ENCODE measurements at places on chromosomes 1 and 21.

DNA sequence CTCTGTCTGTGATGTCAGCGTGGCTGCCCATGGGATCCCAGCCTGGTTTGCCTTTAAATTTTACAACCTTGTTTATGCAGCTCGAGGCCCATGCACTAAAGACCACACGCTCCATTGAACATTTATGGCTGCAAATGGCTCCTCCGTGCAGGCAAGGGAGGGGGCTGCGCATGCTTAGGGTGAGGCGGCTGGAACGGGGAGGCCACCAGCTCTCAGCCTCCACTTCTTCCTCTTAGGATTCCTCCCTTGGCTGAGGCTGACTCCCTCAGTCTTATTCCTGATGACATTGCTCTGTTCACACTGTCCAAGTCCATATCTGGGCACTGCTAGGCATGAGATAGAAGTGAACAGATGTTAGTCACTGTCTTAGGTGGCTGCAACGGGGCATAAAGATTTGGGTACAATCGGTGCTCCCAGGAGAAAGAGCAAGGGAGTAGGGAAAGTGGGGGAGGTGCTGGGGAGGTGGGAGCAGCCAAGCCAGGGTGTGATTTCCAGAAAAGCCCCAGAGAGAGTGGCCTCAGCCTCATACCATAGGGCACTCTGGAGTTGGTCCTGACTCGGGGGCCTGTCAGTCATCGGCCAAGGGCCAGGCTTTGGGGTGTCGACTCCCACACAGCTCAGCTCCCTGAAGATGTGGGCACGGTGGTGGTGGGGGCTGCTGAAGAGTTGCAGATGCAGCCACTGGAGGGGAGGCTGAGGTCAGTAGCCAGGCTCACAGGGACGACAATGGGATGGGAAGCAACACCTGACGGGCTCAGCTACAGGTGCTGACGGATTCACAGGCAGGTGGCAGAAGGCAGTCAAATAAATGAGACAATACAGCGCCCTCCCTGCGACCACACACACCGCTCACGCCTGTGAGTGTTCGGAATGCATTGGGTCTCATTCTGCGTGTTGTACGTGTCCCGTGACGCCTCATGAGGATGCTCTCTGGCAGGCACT, 37.3 kb upstream of the ACTL8 start:
- DNase-seq = no peak

- no peak for DNase-seq
Measured at GRCh38 chr1:161121834-161122233, 3.9 kb downstream of the NIT1 start.

DNA sequence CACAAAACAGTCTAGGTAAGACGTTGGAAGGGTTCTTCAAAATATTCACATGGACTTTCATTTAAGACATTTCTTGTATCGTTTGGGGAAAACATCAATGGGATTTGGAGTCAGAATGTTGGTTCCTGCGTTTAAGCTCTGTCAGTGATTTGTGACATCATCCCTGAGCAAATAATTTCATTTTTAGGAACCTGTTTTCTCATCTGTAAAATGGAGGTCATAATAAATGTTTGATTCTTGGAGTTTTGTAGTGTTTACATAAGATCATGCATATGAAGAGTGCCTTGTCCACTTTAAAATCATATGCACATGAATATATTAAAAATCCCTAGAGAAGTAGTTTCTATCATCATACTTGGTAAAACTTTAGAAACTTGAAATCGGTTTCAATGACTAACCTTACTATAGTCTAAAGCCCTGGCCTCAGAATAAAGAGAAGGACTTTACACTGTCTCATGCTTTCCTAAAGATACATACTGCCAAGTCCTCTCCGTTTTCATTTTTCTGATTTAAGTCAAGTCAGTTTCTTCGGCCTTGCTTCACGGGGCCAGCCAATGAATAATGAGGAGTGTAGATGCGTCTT, 178.4 kb downstream of the ADSS2 start:
- no peak for DNase-seq

GRCh38 chr1:205715628-205716027, 34.4 kb downstream of the NUCKS1 start:
- DNase-seq = no peak

DNA sequence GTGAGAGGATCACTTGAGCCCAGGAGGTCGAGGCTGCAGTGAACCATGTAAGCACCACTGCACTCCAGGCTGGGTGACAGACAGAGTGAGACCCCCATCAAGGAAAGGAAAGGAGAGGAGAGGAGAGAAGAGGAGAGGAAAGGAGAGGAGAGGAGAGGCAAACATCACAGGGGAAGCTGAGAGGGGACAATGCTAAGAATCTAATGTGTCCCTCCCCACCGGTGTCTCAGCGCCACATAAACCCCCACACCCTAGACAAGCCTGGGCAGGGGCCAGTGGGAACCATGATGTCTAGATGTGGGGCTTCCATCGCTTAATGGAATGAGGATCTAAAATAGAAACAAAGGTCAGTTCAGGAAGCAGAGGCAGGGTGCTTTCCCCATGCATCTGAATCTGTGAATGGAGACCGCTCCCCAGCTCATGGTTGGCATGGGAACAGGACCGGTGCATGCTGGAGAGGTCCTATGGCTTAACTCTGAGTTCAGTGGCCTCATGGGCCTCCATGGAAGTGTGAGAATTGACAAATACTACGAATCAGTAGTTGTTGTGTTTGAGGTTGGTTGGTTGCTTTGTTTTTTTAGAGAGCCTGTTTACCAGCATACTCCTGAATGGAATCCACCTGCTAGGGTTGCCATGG, 16.3 kb upstream of the LAPTM5 start:
- no peak for DNase-seq

DNA sequence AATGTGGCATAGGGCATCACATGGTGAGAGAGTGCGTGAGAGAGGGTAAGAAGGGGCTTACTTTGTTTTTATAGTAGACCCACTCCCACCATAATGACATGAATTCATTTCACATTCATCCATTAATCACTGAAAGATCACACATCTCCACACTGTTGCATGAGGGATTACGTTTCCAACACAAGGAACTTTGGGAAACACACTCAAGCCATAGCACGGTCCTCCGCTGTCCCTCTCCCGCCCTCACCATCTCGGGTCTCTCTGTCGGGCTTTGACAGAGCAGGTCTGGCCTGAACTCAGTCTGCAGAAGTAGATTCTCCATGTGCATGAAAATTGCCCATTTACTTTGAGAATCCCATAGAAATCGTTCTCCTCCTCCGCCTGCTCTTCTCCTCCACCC, 312.2 kb downstream of the MATN1 start:
- DNase-seq = no peak

Data from iPS-NIHi11 (cell line).